ENCODE measurements at places on chromosomes 7 and 10.

DNA sequence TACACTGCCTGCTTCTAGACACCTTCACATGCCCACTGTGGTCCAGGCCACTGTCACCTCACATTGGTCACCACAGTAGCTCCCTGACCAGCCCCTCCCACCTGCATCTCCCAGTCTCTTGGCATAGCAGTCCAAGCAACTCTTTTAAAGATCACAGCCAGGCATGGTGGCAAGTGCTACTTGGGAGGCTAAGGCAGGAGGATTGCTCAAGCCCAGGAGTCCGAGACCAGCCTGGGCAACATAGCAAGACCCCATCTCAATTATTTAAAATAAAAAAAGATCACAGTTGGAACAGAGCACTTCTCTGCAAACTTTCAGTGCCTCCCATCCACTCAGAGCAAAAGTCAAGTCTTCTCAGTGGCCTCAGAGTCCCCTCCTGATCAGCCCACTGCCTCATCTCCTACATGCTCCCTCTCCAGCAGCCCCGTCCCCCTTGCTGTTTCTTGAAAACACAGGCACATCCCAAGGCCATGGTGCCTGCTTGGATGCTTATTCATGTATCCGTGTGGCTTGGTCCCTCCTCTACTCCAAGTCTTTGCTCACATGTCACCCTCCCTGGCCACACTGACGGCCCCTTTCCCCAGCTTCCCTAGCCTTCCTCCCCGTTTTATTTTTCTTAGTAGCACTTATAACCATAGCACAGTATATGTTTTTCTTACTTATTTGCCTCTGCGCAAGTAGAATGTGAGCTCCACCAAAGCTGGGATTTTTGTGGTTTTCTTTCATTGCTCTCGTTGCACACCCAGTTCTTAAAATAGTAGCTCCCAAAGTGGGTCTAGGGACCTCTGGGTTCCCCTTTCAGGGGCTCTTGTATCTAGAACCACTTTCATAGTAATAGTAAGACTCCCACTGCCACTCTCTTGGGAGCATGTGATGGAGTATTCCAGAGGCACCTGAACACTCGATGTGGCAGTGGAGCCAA lies 19.5 kb downstream of the TSPAN15 start:
- no peak for DNase-seq

DNA sequence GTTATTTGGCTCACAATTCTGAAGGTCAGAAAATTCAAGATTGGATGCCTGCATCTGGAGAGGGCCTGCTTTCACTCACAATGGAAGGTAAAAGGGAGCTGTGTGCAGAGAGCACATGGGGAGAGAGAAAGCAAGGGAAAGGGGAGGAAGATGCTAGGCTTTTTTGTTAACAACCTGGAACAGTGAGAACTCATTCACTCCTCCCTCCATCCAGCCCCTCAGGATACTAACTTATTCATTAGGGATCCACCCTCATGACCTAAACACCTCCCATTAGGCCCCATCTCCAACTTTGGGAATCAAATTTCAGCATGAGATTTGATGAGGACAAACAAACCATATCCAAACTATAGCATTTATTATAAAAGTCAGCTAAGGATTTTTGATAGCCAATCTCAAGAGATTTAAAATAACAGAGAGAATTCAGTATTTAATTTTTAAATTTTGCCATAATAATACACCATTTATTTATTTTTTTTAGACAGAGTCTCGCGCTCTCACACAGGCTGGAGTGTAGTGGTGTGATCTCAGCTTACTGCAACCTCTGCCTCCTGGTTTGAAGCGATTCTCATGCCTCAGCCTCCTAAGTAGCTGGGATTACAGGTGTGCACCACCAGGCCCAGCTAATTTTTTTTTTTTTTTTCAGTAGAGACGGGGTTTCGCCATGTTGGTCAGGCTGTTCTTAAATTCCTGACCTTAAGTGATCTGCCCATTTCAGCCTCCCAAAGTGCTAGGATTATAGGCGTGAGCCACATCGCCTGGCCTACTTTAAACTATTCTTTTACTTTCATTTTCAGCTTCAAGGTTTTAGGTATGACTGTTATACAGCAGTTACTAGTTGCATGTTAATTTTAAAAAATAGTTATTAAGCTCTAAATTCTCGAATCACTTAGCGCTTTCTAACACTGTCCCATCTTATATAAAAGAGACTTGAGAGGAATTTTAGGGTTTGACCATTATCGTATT lies 20.3 kb upstream of the ETV1 start:
- no peak for DNase-seq

DNA sequence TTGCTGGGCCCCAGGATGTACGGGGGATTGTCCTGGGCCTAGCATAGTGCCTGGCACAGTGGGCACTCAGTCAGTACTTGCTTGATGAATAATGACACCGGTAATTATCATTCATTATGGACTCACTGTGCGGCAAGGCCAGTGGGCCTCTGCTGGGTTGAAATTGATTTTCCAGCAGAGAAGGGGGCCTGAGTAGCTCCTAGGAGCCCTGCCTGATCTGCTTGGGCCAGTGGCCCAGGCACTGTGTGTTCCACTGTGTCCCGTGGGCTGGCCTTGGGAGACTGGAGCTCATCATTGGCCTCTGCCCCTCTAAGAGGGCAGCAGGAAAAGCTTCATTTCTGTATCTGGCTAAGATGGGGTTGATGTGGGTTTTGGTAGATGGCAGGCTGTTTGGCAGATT lies 1.4 kb downstream of the CHST3 start:
- DNase-seq: no peak

GRCh38 chr7:107744345-107744750 lies 406 bp downstream of the CBLL1 start:
- no peak for DNase-seq

GRCh38 chr10:125608474-125608873 lies 74.5 kb downstream of the TEX36 start:
- DNase-seq: no peak

DNA sequence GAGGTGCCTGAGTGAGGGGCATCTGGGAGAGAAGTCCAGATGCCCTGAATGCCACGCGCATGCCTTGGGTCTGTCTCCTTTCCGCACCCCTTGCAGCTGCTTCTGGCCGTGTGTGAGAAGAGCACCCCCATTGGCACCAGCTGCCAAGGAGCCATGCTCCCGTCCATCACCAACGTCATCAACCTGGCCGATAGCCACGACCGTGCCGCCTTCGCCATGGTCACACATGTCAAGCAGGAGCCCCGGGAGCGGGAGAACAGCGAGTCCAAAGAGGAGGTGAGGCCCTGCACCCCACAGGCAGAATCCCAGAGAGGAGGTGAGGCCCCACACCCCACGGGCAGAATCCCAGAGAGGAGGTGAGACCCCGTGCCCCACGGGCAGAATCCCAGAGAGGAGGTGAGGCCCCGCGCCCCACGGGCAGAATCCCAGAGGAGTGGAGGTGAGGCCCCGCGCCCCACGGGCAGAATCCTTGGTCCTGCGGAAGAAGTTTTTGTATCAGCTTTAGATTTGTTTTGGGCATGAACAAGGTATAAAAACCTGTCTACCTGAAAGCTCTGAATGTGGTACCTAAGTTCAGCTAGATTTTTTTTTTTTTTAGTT lies 91.8 kb downstream of the TRRAP start:
- DNase-seq: no peak

DNA sequence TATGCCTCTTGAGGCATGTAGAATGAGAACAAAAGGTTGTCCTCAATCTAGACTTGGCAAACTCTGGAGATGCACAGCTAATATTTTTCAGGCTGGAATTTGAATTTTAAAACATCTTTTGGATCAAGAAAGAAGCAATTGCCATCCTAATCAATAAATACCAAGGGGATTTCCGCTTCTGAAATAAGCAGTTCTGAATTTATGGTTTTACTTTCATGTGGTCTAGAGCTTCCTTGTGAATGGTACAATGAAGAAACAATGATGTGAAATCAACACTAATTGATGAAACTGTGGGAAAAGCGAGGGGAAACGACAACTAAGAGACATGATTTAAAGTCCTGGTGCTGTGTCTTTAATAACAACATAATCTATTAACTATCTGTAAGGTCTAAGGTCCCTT lies 1202.7 kb downstream of the SORCS3 start:
- DNase-seq: no peak

DNA sequence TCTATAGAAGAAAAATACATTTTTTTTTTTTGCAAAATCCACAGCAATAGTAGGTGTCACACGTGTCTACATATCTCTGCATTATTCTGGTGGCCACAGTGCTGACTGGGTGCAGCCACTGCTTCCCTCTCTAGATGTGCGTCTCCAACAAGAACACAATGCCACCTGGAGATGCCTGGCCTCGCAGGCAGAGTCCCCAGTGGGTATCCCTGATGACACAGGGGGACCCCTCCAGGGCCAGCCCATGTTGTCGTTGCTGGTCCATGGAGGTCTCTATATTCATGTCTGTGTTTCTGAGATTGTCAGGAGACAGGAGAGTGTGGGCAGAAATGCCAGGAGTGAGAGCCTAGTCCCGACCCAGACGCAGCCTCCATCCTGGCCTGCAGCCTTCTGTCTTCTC lies 345.9 kb upstream of the SHH start:
- DNase-seq: no peak

DNA sequence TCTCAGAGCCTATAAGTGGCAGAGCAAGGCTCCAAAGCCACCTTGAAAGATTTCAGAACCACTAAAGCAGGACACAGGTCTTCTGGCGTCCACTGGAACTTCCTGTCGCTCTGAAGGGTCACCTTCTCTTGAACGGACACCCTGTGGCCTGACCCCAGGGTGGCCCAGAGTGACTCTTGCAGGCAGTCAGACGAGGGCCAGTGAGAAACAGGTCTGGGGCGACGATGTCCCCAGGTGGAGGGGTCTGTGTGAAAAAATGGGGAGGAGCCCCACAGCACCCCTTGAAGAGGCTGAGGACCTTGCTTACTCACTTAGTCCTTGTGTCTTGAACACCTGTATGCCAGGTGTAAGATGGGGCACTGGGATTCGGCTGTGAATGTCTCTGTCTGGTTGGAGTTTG lies 946 bp upstream of the RASGEF1A start:
- no peak for DNase-seq

GRCh38 chr7:100556541-100556940 lies 17.2 kb downstream of the SAP25 start:
- DNase-seq: no peak

GRCh38 chr10:119058010-119058409 lies 22.6 kb downstream of the EIF3A start:
- no peak for DNase-seq

- no peak for DNase-seq
Observed at GRCh38 chr10:1954300-1954699, 217.0 kb upstream of the ADARB2 start.

GRCh38 chr7:30785786-30786185 lies 14.6 kb downstream of the MINDY4 start:
- no peak for DNase-seq

DNA sequence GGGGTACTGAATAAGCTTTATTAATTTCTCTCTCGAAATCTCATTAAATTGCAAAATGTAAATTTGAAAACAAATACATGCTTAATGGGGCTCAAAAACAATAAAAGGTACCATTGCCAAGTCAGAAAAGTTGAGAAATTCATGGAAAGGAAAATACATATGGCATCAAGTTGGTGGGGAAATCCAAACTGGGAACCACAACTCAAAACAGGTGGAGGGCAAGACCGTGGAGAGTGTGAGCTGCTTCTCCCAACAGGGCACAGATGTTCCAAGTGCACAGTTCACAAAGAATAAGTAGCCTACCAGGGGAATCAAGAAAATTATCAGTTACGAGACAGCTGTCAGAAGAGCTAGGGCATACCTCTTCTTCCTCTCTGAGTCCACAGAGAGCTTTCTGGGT lies 26.6 kb downstream of the MKX start:
- no peak for DNase-seq

DNA sequence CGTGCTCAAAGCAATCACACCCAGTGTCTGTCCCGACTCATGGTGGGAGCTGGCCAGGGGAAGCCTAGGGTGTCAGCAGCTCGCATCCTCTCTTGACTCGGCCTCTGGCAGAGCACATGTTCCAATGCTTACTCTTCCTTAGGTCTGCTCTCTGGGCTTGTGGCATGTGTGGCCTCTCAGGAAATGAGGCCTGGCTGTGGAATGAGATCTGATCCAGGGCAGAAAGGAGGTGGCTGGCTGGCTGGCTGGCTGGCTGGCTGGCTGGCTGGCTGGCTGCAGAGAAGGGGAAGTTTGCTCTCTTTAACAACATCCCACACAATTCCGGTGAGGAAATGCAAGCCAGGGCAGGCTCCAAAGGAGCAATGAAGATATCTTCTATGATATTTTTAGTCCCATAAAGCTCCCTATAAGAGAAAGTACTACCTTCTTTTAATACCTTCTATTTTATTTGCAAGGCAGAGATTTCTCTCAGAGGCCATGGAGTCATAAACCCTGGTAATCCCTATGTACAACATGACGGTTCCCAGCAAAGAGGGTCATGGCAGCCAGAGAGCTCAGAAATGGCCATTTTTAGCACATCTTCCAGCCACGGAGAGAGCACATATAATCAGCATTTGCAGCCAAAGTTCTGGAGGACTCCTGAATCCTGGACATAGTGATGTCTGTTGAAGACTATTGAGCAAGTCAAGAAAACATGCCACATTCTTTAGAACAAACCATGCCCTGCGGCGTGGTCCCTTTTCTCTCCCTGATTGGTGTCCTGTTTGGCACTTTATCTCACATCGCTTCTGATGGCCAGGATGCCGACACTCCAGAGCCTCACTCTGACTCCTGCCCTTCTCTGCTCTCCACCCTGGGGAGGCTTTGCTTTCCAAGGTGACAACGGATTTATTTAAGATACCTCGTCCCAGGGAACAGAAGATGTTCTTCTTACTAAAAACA lies 153.7 kb downstream of the FANK1 start:
- DNase-seq: no peak

DNA sequence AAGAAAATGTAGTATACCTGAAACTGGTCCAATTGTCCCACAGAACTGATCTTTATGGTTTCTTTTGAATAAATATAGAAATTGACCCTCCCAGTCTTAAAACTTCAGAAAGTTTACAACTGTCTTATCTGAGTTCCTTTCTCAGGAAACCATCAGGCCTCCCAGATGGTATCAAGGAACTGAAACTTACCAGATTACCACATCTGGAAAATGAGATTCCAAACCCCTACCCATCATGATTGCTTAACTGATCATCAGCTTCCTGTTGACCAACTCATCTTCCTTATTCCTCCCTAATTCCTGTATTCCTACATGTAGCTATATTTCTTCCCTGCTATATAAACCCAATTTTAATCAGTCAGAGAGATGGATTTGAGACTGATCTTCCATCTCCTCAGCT lies 5.5 kb downstream of the VWDE start:
- DNase-seq: no peak

- DNase-seq: no peak
Observed at GRCh38 chr10:23157691-23158369, 34.3 kb upstream of the PTF1A start.

DNA sequence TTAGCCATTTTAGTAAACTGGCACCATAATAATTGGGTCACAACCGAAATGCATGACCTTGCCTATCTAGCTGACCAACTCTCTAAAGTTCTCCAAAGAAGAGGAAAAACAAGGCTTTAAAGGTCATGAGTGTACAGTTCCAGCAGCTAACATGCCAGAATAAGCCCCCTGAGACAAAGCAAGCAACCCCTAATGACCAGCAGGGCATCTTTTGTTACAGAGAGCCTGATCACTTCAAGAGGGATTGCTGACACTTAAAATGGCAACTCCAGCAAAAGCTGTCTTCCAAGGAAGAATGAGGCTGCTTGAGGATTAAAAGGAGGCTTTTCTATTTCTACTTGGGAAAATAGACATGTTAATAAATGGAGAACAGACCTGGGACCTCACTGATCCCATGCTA lies 213.6 kb downstream of the CDC14C start:
- DNase-seq: no peak

- no peak for DNase-seq
Observed at GRCh38 chr7:136585954-136586670, 282.3 kb upstream of the CHRM2 start.

- DNase-seq: no peak
Observed at GRCh38 chr10:109126541-109126940, 796.8 kb downstream of the XPNPEP1 start.

Data from right renal pelvis (tissue), 4 donors.